Non-pigmented ciliary epithelial cell (primary cell): ENCODE measurements at places on chromosomes 4 and X.

- DNase-seq, result no peak
Measured at GRCh38 chrX:107721318-107721717, 54.3 kb downstream of the TSC22D3 start.

DNA sequence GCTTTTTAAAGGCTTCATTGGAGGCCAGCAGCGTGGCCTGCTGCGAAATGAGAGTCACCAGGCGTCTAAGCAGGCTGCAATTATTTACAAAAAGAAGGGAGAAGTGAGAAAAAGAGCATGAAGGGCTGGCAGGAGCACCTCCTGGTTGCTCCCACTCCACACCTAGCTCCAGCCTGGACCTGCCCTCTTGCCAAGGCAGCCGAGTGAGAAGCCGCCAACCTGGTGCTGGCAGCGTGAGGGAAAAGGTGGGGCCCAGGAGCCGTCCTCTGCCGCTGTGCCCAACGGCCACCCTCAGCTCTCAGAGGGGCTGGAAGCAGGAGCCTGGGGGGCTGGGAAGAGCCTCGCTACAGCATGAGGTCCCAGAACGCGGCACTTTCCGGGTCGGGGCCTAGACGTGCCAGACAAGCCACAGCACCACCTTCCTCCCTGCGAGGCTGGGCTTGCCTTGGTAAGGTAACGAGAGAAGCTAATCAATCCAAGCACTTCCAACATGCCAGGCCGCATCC is 16.3 kb downstream of the SLC6A8 start:
- no peak for DNase-seq

DNA sequence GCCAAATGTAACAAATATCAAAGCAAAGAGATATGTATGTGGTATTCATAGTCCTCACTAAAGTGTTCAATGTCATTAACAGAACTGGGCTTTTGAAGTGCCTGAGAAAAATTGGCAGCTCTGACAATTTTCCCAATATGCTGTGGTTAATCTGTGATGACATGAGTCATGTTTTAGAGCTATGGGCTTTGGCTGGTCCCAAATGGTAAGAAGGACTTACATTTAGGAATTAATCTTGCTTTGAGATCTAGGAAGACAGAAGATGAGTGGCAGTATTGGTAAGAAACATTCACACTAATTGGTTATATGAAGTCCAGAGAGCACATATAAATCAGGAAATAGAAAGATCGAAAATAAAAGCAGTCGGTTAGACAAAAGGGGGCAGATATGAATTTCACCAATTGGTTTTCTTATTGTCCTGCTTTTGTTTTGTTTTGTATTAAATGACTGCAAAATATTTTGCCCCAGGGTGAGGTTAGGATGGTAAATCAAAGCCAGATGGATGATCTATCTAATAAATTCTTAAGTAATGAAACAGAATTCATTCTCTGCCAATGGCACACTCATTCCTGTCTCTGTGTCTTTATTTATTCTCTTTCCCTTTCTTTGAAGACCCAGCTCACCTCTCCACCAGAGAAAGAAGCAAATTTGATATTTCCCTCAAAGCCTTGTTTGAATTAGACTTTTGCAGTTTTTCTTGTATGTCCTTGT is 993.1 kb downstream of the RPA4 start:
- DNase-seq, result no peak

GRCh38 chr4:123399627-123400358 is 3.2 kb downstream of the SPRY1 start:
- DNase-seq, result no peak

DNA sequence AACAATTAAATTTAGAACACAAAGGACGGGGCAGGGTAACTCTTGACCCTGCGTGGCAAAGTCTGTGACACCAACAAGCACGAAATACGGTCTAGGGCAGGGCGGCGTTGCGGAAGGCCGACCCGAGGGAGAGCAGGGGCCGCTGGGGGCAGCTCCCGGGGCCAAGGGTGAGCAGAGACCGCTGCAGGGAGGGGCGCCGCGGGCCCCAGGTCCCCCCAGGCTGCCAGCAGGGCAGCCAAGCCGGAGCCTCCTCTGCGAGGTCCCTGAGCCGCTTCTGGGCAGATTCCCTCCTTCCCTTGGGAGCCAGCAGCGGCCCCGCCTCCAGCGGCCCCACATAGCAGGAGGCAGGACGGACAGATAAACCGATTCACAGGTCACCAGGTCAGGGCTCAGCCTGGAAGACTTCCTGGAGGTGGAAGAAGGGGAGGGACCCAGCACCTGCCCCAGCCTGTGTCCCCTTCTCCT is 90.2 kb downstream of the FAM53A start:
- no peak for DNase-seq

GRCh38 chr4:84498203-84498934 is 723 bp downstream of the NKX6-1 start:
- no peak for DNase-seq

DNA sequence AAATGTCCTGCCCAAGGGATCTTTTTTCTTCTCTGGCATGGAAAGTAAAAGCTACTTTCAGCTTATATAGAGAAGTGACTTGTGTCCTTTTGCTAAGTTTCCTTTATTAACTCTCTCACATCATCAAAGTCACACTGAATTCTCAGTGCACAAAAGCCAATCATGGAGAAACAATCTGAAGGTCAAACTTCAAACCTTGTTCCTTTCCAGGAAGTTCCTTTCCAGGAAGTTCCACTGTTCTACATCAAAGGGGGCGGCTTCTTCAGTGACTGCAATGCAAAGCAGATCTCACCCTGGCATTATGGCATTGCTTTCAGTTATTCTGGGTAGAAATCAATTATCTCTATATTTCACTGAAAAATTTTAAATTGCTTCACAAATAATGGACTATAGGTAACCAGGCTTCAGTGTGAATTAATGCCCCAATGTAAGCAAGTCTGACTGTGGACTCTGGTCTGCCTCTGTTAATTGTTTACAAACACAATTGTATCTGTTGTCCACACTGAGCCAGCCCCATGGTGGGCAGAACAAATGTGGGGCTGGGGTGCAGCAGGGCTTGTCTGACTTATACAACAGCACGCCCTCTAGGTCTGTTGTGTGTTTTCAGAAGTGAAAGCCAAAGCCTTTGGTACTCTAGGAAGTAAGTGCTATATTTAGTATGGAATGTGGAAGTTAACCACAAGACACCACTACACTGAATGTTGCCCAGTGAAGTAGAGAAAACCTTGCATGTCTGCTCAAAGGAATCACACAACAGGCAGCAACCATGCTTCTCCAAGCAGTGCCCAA is 98.8 kb downstream of the CDS1 start:
- peak; percentile 57 for DNase-seq

DNA sequence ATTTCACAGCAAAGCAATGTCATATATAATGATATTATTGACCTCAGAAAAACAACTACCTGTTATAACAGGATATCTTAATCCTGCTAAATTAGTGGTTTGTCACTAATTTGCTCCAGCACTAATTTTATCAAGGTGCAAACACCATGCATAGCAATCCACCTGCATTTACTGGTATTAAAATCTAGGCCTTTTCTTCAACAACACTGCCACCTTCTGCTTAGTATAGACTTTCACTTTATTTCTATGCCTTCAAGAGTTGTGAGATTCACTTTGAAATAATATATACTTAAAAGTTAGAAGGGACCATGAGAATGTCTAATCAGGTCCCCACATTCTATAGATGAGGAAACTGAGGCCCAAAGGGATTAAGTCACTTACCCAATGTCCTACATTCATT is 82.1 kb upstream of the IQCM start:
- DNase-seq, result no peak

- DNase-seq, result no peak
Measured at GRCh38 chrX:7647831-7648230, 195.1 kb upstream of the VCX start.

DNA sequence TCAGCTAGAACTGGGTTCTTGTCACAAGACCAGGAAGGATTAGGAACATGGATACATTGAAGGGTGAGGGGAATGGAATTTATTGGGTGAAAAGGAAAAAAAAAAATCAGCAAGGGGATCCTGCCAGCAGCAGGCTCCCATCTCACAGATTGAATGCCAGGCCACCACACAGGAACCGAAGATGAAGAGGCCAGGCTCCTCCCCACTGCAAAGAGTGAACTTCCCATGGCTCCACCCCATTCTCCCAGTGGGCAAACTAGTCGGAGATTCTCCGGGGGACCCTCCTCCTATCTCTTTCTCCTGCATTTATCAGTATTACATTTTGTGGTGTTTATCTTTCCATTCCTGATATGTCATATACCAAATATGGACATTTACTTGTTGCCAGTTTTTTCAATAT is 46.0 kb upstream of the MAGED1 start:
- no peak for DNase-seq

GRCh38 chrX:15564981-15565579 is 35.7 kb downstream of the ACE2 start:
- no peak for DNase-seq

- DNase-seq, result no peak
Measured at GRCh38 chr4:22739968-22740367, 47.2 kb downstream of the GBA3 start.

- DNase-seq, result no peak
Measured at GRCh38 chrX:24014388-24015018, 12.5 kb downstream of the KLHL15 start.

GRCh38 chr4:14392378-14392777 is 609.9 kb upstream of the CPEB2 start:
- no peak for DNase-seq

GRCh38 chrX:53265771-53266574 is 15.4 kb downstream of the IQSEC2 start:
- DNase-seq, result no peak

GRCh38 chr4:144873226-144873990 is 224.6 kb downstream of the ANAPC10 start:
- DNase-seq, result no peak

- DNase-seq, result no peak
Measured at GRCh38 chrX:8987672-8988250, 46.2 kb downstream of the FAM9B start.

DNA sequence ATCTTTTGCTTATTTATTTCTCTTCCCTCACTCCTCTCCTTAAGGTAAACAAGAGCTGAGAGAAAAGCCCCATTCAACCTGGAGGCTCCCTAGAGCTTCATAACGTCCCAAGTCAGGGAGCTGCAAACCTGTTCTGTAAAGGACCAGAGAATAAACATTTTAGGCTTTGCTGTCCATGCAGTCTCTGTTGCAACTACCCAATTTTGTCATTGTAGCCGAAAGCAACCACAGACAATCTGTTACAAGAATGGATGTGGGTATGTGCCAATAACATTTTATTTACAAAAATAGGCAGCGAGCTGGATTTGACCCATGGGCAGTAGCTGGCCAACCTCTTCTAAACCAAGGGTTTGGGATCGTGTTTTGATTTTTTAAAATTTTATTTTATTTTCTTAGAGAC is 71.3 kb upstream of the TBL1X start:
- no peak for DNase-seq

DNA sequence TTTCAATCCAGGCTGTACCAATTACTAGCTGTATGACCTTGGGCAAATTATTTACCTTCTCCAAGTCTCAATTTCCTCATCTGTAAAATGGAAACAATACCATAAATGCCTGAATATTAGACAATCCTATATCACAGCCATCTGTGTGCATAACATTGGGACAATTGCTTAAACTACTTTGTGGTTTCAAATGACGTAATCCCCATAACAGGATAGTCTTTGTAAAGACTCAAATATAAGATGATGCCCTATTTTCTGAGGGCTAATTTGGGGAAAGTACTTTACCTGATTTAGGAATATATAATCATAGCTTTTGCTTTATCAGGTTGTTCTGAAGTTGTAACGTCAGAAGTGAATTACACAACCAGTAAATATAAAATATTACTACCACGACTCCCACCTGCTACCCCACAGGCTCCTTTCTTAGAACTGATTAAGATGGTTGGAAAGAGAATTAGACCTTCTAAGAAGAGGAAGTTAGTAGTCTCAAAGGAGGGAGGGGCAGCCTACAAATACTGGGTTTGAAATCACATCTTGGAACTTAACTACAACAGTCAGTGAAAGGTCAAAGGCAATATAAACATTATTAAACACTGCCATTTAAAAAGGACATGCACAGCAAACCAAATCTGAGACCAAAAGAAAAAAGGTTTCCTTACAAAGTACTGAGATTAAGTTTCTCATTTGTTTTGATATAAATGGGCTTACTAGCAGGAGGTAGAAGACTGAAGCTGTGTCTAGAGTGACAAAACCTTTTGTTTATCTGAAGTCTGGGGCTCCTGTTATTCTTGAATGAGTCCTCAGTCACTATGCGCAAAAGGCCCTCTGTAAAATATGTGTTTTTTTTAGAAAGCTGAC is 215.0 kb downstream of the SCFD2 start:
- no peak for DNase-seq

GRCh38 chrX:100643212-100643611 is 787 bp upstream of the SRPX2 start:
- DNase-seq, result no peak

- DNase-seq, result no peak
Measured at GRCh38 chr4:57763070-57763469, 652.9 kb upstream of the IGFBP7 start.

DNA sequence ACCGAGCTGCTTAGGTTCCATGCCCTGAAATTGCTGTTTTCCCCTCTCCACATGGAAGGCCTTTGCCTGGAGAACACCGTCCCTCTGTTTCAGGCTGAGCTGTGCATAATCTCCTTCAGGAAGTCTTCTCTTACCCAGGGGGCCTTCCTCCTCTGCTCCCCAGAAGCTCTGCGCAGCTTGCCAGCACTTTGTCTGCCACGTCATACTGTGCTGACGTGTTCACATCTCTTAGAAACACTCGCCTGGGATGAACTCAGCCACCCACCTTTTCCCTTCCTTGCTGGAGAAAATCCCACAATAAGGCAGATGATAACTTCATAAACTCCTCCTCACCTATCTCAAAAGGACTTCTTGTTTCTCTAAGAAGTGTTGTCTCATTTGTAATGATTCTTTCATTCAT is 110.7 kb downstream of the ARHGAP10 start:
- DNase-seq, result no peak

- no peak for DNase-seq
Measured at GRCh38 chrX:51598899-51599298, 19.8 kb downstream of the CENPVL3 start.

DNA sequence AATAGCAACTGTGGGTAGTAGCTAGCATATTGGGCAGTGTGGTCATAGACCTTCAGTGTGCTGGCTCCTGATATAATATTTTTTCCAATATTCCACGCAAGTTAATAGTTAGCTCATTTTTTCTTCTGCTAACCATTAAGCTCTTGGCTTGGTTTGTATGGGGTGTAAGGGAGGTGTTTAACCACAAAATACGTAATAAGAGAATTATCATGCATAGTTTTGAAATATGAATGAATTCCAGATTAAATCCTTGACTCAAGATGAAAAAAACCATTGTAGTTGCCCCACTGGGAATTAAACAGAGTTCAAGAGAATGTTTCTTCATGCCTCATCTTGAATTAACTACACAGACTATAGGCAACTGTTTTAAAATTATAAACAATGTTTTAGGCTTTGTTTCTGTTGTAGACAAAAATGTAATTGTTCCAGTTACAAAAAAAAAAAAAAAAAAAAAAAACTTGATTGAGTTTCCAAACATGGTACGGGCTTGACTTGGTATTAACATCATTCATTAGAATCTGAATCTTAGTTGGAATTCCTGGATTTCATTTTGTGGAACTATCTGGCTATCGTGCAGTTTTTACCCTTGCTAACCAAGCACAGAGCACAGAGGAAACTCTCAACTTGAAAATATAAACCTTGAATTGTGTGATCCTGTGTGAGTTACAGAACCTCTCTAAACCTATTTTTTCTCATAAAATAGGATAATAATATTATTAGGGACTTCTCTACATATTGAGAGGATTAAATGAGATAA is 28.4 kb downstream of the CXCL1 start:
- DNase-seq, result no peak

- DNase-seq, result no peak
Measured at GRCh38 chr4:87838890-87839591, 6.3 kb downstream of the MEPE start.

GRCh38 chr4:40540800-40541199 is 88.9 kb downstream of the RBM47 start:
- no peak for DNase-seq

- DNase-seq, result no peak
Measured at GRCh38 chr4:2286904-2287593, 25.1 kb upstream of the MXD4 start.
